ENCODE measurements at places on chromosomes 1 and 21. TPM values are rescaled to one million over a fixed set of nuclear protein-coding genes. Genes with fewer than 3 reads are reported as not detected.

AGMAT gene
- 0.16 TPM for total RNA-seq

NTMT2 gene
- total RNA-seq: not detected

LMX1A gene
- total RNA-seq: not detected

NPHP4 gene
- total RNA-seq: 12.6 TPM

HSD3B2 gene
- not detected for total RNA-seq

SLC1A7 gene
- total RNA-seq: not detected

IL20 gene
- not detected for total RNA-seq

XCL2 gene
- not detected for total RNA-seq

LCE3D gene
- total RNA-seq: not detected

HORMAD1 gene
- not detected for total RNA-seq

All from hair follicle dermal papilla cell (primary cell).